M059J (cell line): ENCODE measurements at places on chromosomes 1 and 21.

DNA sequence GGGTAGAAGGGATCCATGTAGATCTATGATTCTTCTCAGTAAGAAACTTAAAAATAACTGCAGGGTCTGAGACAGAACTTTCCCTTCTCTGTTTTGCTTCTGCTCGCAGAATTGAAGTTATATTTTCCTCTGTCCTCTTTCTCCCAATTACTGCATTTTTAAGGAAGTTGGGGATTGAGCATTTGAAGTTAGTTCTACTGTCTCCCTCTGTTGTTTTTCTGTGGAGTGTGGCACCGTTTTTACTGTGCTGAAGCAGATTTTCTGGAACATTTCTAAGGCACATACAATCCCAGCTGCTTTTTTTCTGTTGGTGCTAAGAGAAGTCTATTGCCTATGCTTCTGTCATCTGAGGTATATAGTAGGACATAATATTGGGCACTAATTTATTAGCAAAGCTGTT is 43.3 kb downstream of the RASAL2 start:
- no peak for DNase-seq

- DNase-seq: peak; percentile 90
These were observed 54.1 kb downstream of the TOMM20 start for GRCh38 chr1:235074523-235075047.

- DNase-seq: no peak
These were observed 9.2 kb downstream of the INSL5 start for GRCh38 chr1:66791621-66792610.

DNA sequence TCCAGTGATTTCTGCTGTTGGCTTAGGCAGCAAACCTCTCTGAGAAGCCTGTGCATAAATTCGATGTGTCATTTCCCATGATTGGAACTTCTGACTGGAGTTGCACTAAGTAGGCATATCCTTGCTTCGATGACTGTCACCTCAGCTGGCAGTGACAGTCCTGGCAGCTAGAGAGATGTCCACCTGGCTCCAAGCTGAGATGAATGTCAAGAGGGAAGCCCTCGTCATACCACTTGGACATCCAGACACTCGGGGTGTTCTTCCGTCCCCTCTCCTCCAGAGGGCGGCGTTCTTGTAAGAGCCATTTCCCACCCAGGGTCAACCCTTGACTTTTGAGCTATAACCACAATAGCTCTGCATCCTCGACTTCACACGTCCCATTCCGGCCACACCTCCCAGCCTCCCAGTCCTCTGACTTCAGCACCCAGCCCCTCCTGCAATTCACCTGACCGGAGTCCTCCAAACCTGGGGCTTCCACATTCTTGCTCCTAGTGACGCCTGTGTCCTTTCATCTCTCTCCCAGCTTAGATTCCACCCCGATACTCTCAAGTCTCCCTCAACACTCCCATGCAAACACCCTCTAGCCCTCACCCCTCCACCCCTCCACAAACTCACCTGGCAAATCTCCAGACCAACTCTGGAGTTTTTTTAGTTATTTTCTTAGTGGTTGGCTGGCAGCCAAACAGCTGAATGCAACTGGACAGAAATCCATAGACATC is 17.3 kb downstream of the CA6 start:
- peak; percentile 61 for DNase-seq

GRCh38 chr1:110187139-110187890 is 22.8 kb upstream of the KCNC4 start:
- DNase-seq: peak; percentile 82

- no peak for DNase-seq
These were observed 80.0 kb downstream of the HUNK start for GRCh38 chr21:31952828-31953227.

- DNase-seq: no peak
These were observed 249.6 kb downstream of the PLA2G4A start for GRCh38 chr1:187078321-187078720.
